ENCODE measurements at places on chromosomes 6 and 20.

GRCh38 chr20:49859807-49860206 lies 47.2 kb downstream of the SLC9A8 start:
- DNase-seq: no peak

- DNase-seq: no peak
Measured at GRCh38 chr6:55524441-55524840, 54.6 kb downstream of the HMGCLL1 start.

DNA sequence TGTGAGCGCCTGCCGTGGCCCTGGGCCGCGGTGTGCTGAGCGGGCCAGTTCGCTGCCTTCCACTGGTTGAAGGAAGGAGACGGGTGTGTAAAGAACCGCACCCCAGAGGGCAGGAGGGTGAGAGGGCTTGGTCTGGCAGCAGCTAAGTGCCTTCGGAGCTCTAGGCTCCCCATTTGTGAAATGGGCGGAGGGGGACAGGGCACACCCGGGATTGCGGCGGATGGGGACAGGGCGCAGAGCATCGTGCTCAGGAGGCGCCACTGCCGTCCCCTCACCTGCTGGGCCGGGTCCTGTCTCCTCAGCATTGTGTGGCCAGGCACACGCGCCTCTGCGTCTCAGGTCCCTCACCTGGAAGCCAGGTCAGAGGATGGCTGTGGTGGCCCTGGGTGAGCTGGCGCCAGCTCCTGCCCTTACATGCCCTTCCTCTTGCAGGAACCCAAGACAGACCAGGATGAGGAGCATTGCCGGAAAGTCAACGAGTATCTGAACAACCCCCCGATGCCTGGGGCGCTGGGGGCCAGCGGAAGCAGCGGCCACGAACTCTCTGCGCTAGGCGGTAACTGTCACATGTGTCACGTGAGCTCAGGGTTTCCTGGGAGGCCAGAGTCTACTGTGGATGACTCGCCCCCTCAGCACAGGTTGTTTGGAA lies 3.1 kb downstream of the ADRM1 start:
- DNase-seq: no peak

GRCh38 chr6:35047265-35048011 lies 93.7 kb downstream of the TCP11 start:
- no peak for DNase-seq

DNA sequence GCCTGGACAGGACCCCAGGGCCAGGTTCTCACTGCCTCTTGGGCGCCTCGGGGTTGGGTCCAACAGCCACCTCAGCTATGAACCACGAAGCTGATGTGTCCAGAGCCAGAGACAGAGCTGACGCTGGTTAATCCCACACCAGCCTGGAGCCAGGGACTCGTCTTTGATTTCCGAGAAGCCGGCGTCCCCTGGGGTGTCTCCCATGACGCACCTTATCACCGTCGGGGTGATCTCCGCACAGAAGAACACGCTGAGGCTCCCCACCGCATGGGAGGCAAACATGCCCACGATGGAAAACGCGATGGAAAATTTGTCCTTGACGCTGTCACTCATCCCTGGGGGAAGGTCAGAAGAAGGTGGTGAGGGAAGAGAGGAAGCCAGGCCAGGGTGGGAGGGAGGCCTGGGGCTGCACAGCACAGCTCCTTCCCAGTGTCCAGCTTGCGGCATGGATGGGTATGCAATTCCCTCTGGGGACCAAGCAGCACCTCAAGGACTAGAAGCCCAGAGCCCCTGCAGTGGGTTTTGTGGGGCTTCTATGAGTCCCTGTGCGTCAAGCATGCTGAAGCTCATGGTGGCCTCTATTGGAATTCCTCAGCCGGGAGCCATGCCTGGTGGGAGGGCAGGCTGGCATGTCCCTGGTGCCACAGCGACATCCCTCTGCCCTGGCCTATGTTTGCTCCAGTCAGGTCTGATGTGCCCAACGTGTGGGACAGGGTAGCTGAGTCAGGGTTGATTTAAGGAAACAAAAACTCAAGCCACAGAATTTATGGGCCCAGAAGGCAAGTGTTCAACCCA lies 25.1 kb downstream of the PSMG4 start:
- no peak for DNase-seq

GRCh38 chr6:40740518-40740917 lies 153.4 kb upstream of the LRFN2 start:
- DNase-seq: no peak

DNA sequence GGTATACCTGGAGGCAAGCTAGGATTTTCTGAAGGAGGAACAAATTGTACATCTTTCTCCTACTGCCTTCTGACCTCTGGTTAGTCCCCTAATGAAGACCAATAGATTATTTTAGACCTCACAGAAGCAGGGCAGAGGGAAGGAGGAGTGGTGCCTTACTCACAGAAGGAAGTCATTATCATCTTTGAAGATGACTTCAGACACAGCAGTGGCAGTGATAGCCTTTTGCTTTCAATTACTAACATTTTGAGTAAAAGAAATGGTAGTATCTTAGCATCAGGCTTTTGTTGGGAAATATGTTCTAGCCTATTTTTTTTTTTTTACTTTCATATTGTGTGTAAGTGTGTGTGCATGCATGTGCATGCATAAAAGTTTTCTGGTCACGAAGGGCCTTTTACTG lies 164.2 kb upstream of the PLN start:
- DNase-seq: no peak

- DNase-seq: no peak
Measured at GRCh38 chr6:109282756-109283155, 99.5 kb downstream of the CD164 start.
